Hair follicle dermal papilla cell (primary cell): ENCODE measurements at places on chromosomes 13 and 19. TPM values are rescaled to one million over a fixed set of nuclear protein-coding genes. Genes with fewer than 3 reads are reported as not detected.

DUXA gene
- total RNA-seq, result not detected in 2 replicates

MISP3 gene
- total RNA-seq, result 0.49 TPM in 2 replicates

SLC8A2 gene
- total RNA-seq, result 0.97 TPM in 1 of 2 replicates, not detected in the other

NLRP8 gene
- not detected in 2 replicates for total RNA-seq

CRLF1 gene
- total RNA-seq, result 0.36 and 0.49 TPM in 2 replicates

SEMA6B gene
- total RNA-seq, result 0.12 and 0.49 TPM in 2 replicates

OCEL1 gene
- 2.9 and 4.9 TPM in 2 replicates for total RNA-seq

PRKD2 gene
- total RNA-seq, result 12.2 and 12.6 TPM in 2 replicates

FFAR3 gene
- total RNA-seq, result not detected in 2 replicates

YIF1B gene
- 65.1 and 69.1 TPM in 2 replicates for total RNA-seq

NRTN gene
- total RNA-seq, result 0.16 TPM in 1 of 2 replicates, not detected in the other

KIR3DL1 gene
- total RNA-seq, result not detected in 2 replicates

CEACAM8 gene
- not detected in 2 replicates for total RNA-seq

APOC4 gene
- not detected in 2 replicates for total RNA-seq

LILRA5 gene
- not detected in 2 replicates for total RNA-seq

GGN gene
- 0.49 and 1.2 TPM in 2 replicates for total RNA-seq
